NCI-H526 (cell line): ENCODE measurements at places on chromosomes 6 and 20.

- no peak for DNase-seq
These were observed 468.5 kb downstream of the KIF16B start for GRCh38 chr20:16104783-16105182.

DNA sequence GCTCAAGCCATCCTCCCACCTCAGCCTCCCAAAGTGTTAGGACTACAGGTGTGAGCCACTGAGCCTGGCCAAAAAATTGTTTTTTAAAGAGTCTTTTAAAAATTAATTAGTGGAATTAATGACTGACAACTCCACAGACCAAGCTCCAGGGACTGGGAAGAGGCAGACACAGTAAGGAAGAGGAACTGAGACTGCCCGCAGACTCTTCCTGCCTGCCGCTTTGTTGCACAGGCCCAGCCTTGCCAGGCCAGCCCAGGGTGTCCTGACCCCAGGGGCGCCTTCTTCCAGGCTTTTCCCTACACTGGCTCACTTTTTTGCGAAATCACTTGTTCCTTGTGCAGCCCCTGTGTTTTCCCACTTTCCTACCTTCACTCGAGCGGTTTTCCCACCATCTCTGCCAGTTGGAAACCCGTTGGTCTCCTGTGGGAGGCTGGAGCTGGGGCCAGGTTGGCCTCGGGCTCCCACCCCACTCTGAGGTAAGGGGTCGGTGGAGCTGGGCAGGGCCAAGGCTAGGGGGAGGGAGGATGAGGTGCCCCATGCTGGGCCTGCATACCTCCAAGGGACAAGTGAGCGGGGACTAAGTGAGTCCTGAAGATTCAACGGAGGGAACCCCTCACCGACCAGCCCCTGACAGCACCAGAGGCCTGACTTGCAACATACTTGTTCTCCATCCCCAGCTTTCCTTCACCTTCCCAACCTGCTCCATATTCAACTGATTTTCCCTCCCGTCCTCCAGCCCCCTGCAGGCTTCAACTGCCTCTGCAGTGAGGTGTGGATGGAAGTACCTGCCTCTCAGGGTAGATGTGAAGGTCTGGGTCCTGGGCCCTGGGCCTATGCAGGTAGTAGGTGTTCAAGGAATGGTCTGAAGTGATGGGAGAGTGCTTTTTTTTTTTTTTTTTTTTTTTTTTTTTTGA lies 23.5 kb upstream of the SMIM29 start:
- no peak for DNase-seq

DNA sequence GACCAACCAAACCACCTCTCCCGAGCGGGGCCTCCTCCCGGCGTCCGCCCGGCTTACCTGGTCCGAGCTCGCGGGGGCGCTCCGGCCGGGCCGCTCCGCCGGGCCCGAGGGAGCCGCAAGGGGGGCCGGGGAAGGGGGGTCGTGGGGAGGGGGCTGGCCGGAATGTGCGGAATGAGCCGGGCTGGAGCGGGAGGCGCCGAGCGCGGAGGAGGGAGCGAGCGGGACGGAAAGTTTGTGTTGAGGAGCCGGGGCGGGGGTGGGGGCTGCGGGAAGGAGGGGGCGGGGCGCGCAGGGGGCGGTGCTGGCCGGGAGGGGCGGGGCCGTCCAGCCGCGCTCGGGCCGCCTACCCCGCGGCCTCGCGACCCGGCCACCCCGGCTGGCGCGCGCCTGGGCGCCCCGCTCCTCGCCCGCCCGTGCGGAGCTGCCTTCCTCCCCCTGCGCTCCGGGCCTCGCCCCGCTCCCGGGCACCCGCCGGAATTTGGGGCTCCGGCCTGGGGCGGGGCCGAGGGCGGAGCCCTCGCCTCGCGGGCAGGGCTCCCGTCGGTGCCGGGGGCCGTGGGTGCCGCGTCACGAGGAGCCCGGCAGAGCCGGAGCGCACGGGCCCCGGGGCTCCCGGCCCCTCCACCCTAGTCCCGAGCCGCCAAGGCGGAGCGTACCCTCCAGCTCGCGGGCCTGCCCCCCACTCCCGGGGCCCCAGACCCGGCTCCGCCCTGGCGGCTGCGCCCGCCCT lies at the start of gene TEAD3:
Gene TEAD3, minus strand, starts transcription at position 239 of the 730 bp plus-strand sequence.
- peak; percentile 69 for DNase-seq

- DNase-seq = no peak
These were observed 106.6 kb downstream of the RTN4IP1 start for GRCh38 chr6:106522562-106523250.

DNA sequence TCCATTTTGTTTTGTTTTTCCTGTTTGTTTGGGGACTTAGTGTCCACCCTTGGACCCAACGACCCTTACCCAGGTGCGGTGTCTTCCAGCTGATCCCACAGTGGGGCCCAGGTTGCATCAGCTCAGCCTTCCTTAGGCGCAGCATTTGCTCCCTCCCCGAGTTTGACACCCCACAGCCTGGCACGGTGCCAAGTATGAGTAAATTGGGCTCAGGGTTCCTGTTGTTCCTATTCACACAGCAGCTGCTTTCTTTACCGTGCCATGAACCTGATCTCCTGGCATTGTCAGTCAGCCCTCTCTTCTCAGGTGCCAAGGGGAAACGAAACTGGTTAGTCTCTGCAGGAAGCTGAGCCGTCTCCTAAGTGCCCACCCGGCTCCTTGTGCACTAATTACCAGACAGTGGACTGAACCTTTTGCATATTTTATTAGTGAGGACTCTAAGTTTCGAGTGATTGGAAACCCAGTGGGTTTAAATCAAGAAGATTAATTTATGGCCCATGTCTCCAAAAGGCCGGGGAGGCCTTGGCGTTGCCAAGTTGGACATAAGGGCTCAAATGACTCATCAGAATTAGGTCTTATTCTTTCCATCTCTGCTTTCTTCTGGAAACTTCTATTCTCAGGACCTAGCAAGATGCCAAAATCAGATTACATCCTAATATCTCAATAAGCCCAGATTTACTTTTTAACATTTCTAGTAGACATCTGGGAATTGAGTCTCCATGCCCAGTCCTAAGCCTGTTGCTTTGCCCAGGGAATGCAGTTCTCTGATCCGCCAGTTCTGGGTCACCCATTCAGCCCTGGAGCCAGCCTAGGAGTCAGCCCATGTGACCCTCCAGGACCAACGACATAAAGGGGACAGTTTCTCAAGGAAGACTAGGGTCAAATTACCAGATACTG lies 68.8 kb downstream of the TSHZ2 start:
- no peak for DNase-seq

GRCh38 chr6:41546475-41546865 lies 289 bp downstream of the FOXP4 start:
- no peak for DNase-seq

DNA sequence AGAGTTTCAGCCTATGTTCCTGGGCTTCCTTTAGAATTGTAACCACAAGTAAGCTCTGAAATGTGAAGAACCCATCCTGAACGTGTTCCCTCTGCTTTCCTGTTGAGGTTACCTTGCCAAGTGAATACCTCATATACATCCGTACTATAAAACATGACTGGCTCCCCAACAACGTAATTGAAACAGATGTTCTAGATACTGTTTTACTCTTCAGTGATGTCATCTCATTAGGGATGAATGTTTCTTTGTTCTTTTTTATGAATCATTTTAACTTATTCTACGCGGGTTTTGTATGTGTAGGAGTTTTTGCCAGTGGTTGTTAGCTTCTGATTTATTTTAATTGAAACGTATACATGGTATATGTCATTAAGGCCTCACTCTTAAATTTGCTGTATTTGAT lies 166.8 kb downstream of the SAMD5 start:
- no peak for DNase-seq

DNA sequence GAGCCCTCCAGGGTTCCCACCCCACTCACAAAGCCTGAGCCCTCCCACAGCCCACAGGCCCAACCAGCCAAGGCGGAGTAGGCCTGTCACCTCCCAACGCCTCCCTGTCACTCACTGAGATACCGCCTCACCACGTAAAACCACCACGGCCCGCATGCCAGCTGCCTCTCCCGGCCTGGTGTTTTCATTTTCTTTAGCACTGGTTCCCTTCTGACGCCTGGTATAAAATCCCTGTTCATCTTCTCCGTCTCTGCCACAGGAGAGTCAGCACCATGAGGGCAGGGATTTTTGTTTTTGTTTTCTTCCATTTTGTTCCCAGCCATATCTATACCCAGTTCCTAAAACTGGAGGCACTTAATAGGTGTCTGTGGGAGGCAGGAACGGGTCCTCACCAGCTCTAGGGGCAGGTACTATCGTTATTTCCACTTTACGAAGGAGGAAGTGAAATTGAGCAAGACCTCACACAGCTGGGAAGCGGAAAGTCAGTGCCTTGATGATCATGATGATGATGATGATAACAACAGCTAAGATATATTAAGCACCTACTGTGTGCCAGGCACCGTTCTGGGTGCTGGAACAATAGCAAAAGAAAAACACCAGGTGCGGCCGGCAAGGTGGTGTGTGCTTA lies 58.6 kb downstream of the SNAI1 start:
- no peak for DNase-seq

- DNase-seq = peak; percentile 23
These were observed 15.1 kb downstream of the SHPRH start for GRCh38 chr6:145948878-145949613.

DNA sequence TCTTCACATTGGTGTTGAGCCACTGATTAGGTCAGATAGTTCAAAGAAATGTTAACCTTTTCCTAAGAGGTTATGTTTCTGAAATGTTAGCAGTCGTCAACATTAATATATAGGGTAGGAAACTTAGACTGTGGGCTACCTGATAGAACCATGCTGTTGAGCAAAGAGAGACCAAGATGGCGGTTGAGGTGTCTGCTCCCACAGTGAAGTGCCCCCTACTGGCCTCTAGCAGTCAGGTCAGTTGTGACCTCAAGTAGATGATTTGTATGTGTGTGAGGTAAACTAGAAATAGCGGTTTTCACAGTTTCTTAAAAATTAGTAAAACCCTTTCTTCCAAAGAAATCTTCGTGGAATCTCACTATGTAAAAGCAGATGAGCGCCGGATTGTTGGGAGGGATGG lies 40.3 kb downstream of the MTHFD1L start:
- no peak for DNase-seq

- DNase-seq = peak; percentile 30
These were observed 68.7 kb upstream of the MYL9 start for GRCh38 chr20:36472637-36473090.

- no peak for DNase-seq
These were observed 433.2 kb upstream of the SPTLC3 start for GRCh38 chr20:12575352-12576095.

DNA sequence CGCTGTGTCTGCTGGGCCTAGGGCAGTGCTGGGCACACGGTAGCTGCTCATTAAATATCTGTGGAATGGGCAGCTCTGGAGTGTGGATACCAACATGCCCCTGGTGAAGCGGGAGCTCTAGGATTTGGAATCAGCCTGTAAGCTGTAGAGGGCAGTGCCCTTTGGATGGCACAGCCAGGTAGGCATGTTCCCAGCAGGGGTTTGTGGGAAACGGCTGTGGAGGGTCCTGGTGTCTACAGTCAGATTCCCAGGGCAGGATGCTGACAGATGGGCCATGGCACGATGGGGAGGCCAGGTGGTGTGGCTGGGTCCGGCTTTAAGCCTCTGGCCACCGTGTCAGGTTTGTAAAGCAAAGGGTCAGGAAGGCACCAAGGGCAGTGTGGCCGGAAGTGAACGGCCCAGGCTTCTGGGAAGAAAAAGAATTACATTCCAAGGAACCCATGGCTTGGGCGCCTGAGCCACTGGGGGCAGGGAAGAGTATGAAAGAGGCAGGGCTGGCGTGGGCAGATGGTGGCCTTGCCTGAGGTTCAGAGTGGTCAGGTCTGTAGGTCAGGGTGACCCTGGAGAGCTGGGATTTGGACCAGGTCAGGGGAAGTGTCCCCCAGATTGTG lies 44.8 kb downstream of the UBE2V1 start:
- DNase-seq = no peak

DNA sequence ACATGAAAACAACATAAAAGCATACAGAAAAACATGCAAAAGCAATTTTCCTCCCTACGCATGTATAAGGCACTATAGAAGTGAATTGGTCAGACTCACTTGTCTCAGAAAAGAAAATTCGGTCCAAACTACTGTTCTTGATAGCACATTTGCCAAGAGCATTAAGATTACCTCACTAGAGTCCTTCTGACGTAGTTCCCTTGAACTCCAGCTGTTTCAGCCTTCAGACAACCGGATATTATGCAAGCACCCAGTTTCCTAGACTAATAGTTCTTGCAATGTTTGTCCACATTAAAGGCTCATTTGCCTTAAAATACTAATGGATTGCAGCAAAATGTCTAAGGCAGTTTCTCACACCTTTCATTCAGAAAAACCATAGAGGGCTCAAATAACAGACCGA lies 2.5 kb upstream of the CASS4 start:
- DNase-seq = no peak

DNA sequence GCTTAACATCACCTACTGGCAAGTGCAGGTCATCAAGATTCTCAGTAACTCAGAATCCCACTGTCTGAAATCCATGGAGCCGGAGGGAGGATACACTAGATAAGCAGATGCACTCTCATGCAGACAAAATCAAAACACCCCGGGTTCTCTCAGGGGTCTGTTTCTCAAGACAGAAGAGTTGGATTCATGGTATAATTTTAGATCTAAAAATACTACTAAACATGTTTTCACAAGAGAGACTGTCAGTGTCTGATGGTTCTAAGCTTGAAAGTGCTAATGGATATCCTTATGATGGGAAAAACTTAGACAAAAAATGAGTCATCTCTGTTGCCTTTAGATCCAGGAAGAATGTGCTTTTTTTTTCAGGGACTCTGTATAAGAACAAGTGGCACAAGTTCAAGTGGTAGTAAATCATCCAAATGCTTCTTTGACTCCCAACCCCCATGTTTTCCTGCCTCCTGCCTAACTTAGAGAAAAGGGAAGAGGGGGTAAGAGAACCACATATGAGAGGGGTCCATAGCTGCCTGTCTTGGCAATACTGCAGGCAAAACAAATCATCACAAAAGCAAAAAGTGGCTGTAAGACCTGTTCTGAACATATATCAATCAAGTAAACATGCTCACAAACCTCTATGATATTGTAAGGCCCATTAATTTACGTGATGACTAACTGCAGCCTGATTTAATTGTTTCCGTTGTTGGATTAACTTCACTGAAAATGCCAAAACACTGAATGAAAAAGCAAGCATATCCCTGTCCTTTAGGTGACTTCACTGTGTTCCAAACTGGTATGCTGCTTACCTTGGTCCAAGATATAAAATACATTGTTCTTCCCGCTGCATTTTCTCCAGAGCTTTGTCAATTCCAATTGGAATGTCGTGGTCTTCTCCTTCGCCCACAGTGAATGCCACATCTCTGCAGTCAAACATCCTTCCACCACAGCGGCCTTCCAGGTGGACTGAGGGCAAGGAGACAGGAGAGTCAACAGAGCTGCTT lies 84.0 kb upstream of the TULP1 start:
- DNase-seq = no peak

DNA sequence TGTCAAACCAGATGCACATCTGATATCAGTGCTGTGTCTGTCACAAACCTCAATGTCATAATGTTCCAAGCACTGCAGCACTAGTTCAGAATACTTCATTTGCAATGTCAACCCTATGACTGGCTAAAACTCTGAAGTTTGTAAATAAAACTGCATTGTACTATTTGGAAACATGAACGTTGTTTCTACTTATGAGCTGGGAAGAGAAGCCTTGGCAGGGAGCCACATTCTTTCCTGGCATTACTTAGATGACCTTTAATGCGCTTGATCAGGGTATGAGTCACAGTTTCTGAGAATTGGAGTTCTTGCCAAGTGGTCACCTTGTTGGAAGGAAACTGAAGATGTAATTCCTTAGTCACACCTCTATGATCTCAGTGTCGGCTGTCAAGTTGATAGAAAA lies 664.8 kb upstream of the MMS22L start:
- no peak for DNase-seq

GRCh38 chr6:116175344-116175743 lies 49.4 kb upstream of the COL10A1 start:
- no peak for DNase-seq

- DNase-seq = peak; percentile 83
These were observed 590 bp downstream of the SLCO4A1 start for GRCh38 chr20:62642666-62643520.

GRCh38 chr6:8059129-8059528 lies 5.1 kb downstream of the BLOC1S5 start:
- peak; percentile 20 for DNase-seq
